Stimulated activated naive CD4-positive, alpha-beta T cell (primary cell): ENCODE measurements at places on chromosomes 5 and 9.

DNA sequence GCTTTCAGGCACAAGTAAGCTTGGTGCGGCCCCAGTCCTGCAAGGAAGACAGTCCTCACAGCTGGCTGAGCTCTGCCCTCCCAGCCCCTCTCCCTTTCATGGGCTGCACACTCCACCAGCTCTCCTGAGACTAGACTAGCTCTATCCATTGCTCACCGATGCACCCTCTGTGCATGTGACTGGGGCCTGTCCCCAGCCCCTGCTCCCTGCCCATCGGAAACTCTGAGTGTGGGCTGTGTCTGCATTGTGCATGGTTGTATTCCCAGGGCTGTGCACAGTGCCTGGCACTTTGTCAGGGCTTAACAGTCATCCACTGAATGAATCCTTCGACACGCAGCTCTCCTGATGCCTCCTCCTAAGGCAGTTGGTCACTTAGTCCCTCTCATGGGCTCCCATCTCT is 92.2 kb downstream of the PPARGC1B start:
- no peak for DNase-seq

DNA sequence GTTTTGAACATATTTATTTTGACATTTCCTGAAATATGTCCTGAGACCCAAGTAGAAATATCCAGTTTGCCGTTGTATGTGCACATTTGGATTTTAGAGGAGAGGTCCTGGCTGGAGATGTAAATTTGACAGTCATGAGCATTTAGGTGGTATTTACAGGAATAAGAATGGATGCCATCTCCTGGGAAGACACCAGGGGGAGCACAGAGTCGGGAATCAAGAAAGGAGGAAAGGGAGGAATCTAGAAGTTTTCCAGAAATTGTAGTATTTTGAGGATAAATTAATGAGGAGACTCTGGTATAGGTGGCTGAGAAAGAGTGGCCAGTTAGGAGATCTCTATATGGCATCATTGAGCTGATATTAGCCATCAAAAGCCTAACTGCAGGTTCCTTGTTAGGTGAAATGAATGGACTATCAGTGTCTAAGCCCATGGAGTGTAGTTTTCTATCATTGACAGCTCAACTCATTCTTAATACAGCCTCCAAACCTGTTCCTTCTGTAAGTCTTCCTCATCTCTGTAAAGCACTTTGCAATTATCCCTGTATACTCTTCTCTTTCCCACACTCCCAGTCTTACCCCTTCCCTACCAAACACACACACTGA is 7.2 kb downstream of the GAPT start:
- DNase-seq, result no peak

- no peak for DNase-seq
Measured at GRCh38 chr5:150329038-150329437, 26.3 kb upstream of the ARSI start.

DNA sequence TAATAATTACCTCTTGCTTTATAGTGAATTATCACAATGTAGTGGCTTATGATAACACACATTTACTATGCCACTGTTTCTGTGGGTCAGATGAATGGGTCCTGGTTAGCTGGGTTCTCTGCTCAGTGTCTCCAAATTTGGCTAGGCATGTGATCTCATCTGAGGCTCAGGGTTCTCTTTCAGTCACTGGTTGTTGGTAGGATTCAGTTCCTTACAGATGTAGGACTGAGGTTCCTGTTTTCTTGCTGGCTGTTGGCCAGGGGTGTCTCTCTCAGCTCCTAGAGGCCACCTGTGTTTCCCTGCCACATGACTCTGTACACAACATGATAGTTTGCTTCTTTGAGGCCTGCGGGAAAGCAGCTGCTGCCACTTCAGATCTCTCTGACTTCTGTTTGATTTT is 7.1 kb downstream of the NFX1 start:
- no peak for DNase-seq

- no peak for DNase-seq
Measured at GRCh38 chr5:3394891-3395599, 200.6 kb upstream of the IRX1 start.

- DNase-seq, result no peak
Measured at GRCh38 chr5:178063277-178063676, 50.1 kb upstream of the N4BP3 start.

DNA sequence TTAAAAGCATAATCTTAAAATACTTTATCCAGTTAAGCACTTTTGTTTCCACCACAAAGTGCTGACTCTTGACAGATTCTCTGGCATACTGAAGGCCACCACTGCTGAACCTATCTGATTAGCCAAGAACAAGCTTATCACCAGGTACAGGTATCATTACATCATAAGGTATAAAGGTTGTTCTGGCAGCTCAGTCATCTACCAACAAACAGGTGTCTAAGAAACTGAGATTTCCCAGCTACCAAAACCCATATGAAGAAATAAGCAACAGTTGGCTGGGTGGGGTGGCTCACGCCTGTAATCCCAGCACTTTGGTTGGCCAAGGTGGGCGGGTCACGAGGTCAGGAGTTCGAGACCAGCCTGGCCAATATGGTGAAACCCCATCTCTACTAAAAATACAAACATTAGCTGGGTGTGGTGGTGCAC is 5.0 kb downstream of the MTMR12 start:
- no peak for DNase-seq

DNA sequence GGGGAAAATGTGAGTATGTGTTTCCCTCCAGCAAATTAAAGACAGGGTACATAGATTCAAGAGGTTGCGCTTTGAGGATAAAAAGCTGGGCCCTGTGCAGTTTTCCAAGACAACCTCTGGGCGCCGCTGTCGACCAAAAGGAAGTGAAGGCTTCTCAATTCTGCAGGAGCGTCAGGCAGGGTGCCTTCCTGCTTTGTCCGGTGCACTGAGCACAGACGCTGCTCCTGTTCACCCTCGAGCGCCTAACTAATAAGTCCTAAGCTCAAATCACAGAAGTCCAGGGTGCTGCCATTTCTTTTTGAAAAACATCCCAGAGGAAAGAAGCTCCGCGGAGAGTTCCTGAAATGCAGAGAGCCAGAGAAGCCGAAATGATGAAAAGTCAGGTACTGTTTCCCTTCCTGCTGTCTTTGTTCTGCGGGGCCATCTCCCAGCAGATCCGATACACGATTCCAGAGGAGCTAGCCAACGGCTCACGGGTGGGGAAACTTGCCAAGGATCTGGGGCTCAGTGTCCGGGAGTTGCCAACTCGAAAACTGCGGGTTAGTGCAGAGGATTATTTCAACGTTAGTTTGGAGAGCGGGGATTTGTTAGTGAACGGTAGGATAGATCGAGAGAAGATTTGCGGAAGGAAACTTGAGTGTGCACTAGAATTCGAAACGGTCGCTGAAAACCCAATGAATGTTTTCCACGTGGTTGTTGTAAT is at the start of gene PCDHGB1:
Gene PCDHGB1, plus strand, starts transcription at position 183 of the 703 bp plus-strand sequence. Its CDS starts 162 bp downstream, at position 345.
- DNase-seq, result no peak

- DNase-seq, result no peak
Measured at GRCh38 chr9:19049917-19050636, 850 bp downstream of the RRAGA start.

DNA sequence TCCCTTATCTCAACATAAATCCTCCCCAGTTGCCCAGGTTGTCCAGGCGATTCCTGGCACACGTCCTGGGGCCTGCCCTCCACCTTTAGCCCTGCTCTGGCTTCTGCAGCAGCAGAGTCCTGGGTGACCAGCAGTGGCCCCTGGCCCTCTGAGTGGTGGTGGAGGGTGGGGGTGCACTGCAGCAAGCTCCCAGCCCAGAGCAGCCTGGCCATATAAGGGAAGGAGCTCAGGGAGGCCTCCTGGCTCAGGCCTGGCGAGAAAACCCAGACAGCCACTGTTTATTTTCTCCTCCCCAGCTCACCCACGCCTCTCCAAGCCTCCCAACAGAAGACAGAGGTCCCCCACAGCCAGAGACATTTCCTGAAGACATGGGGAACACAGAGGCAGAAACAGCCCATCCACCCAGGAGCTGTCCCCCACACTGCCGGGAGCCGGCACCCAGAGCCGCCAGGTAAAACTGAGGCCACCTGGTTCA is 44.7 kb upstream of the IL17B start:
- no peak for DNase-seq

DNA sequence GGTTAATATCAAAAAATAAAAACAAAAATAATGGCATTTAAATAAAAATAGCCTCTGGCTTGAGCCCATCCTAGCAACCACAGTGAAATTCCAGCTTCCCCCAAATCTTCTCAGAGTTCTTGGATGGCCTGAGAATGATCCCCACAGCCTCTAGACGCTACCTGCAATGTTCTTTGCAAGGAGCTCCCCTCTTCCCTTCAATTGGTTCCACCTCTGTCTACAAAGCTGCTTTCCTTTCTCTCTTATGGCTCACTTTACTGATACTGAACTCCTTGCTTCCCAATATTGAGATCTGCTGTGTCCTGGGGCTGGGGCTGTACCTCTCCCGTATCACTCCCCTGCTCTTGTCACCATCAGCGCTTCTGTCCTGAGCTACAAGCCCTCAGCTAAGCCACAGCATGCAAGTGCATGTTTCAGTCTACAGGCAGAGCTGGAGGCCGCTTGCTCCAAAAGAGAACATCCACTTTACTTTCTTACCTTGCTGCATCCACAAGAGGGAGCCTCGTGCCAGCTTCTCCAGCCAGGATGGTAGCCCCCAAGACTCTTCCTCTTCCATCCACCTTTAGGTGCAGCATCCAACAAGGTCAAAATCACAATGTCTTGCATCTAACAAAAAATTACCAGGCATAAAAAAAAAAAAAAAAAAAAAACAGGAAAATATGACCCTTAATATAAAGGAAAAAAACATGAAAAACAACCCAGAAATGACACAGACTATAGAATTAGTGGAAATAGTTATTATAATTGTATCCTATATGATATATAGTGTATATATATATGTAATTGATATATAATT is 57.4 kb upstream of the PRSS3 start:
- no peak for DNase-seq

GRCh38 chr9:107219486-107220077 is 63.5 kb upstream of the RAD23B start:
- no peak for DNase-seq

- DNase-seq, result no peak
Measured at GRCh38 chr9:125106285-125106893, 36.9 kb downstream of the SCAI start.

- DNase-seq, result no peak
Measured at GRCh38 chr9:29865764-29866313, 2292.6 kb upstream of the C9orf72 start.

- no peak for DNase-seq
Measured at GRCh38 chr9:22682536-22682935, 235.9 kb downstream of the DMRTA1 start.

DNA sequence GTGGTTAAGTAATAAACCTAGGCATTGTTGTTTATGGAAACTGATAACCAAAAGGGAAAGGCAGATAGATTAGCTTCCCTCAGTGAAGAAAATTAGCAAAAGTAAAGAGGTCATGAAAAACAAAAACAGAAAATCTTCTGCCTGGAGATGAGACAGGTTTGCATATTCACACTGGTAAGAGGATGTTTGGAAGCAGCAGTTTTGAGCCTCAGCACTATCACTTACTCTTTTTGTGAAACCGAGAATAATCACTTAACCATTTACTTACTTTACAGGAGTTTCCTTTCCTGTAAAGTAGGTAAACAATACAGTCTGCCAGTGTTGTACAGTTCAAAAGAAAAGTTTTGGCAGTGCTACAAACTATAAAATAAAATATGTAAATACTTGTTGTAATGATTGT is 35.5 kb upstream of the EMB start:
- no peak for DNase-seq

GRCh38 chr5:150339165-150339564 is 18.3 kb upstream of the TCOF1 start:
- DNase-seq, result no peak

DNA sequence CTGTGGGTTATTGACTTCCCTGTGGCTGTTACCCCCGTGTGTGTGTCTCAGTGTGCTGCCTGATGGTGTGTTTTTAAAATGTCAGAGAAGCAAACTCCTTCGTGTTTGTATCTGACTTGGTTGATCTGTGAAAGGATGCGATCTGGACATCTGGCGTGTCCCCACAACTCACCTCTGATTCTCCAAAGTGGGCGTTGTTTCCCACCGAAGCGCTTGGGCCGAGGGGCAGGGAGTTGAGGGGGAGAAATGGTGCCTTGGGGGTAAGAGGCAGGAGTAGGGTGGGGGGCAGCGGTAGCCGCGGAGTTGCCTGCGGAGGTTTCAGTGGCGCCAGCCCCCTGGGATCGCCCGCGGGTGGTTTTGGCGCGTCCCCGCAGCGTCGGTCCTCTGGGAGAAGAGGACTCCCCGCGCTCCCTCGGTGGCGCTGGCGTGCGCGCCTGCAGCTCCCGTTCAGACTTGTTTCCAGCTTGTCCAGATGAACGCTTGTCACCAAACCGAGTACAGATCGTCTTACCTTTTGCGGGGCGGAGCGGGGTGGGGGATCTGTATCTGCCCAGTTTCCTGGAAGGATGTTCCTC is 1.1 kb downstream of the MAST4 start:
- DNase-seq, result no peak

DNA sequence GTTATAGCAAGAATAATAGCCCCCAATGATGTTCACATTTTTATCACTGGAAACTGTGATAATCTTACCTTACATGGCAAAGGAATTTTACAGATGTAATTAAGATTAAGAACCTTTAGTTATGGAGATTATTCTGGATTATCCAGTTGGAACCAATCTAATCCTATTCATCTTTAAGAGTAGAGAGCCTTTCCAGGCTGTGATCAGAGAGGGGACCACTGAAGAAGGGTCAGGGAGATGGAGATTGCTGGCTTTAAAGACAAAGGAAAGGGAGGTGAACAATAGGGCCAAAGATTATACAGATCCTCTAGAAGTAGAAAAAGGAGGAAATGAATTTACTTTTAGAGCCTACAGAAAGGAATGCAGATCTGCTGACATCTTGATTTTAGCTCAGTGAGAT is 253.5 kb upstream of the GRIN3A start:
- DNase-seq, result no peak

DNA sequence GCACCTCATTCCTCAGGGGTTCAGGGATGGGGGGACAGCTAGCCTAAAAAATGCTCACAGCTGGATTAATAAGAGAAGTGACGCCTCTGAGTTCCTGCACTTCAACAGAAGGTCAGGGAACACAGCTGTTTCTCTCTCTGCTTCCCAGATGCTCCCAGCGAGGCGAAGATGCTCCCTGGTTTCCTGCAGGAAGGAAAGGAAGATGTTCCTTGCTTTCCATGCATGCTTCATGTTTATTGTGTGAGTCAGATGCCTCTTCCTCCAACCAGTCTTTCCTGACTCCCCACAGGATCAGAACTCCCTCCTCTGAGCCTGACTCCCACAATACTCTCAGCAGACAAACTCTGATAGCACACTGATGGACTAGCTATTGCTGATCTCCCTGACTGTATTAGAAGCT is 71.9 kb downstream of the MFAP3 start:
- no peak for DNase-seq

DNA sequence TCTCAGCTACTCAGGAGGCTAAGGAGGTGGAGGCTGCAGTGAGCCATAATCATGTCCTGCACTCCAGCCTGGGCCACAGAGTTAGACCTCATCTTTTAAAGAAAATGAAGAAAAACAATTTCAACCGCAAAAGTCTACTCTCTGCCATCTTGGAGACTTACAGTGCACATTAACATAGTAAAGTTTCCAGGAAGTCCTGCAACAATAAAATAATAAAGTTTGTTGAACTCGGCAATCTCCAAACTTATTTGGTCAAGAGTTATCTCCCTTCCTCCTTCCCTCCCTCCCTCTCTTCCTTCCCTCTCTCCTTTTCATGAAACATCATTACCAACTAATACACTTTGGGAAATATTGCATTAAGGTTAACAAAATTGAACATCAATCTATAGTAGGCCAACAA is 94.1 kb upstream of the JAK2 start:
- DNase-seq, result no peak

- no peak for DNase-seq
Measured at GRCh38 chr5:57478826-57479225, 3.8 kb downstream of the ACTBL2 start.
